ENCODE measurements at places on chromosomes 6 and 20.

DNA sequence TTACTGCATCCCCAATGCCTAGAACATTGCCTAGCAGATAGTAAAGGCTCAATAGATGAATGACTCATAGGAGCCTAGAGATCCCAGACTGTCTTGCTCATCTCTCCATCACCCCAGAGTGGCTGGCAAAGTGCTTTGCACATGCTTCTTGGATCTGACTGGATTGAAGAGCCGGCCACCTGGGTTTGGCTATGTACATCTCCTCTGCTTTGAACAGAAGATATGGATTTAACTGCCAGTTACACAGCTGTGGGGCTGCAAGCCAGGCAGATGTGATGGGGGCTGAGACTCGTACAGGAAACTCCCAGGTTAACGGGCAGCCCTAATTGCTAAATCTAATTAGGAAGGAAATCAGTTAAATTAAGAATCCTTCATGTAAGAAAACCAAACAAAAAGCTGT is 28.6 kb downstream of the MYLIP start:
- H3K36me3 ChIP-seq: peaks cover 8% of the 10 kb centered on the region
- H3K27me3 ChIP-seq: no peaks in the 10 kb centered on the region
- no peak overlapping the region for H3K27ac ChIP-seq
- no peak for DNase-seq
- H3K4me3 ChIP-seq: no peak overlapping the region
- no peaks in the 10 kb centered on the region for H3K4me1 ChIP-seq

- DNase-seq: no peak
- no peaks in the 10 kb centered on the region for H3K27me3 ChIP-seq
- no peak overlapping the region for H3K27ac ChIP-seq
- no peaks in the 10 kb centered on the region for H3K4me1 ChIP-seq
- no peak overlapping the region for H3K4me3 ChIP-seq
These were observed 66.8 kb upstream of the RSPO3 start for GRCh38 chr6:127051571-127052260.

GRCh38 chr6:48664826-48665225 is 553.8 kb upstream of the PTCHD4 start:
- no peaks in the 10 kb centered on the region for H3K36me3 ChIP-seq
- H3K27ac ChIP-seq: no peak overlapping the region
- H3K27me3 ChIP-seq: no peaks in the 10 kb centered on the region
- no peak for DNase-seq
- H3K4me3 ChIP-seq: no peak overlapping the region

DNA sequence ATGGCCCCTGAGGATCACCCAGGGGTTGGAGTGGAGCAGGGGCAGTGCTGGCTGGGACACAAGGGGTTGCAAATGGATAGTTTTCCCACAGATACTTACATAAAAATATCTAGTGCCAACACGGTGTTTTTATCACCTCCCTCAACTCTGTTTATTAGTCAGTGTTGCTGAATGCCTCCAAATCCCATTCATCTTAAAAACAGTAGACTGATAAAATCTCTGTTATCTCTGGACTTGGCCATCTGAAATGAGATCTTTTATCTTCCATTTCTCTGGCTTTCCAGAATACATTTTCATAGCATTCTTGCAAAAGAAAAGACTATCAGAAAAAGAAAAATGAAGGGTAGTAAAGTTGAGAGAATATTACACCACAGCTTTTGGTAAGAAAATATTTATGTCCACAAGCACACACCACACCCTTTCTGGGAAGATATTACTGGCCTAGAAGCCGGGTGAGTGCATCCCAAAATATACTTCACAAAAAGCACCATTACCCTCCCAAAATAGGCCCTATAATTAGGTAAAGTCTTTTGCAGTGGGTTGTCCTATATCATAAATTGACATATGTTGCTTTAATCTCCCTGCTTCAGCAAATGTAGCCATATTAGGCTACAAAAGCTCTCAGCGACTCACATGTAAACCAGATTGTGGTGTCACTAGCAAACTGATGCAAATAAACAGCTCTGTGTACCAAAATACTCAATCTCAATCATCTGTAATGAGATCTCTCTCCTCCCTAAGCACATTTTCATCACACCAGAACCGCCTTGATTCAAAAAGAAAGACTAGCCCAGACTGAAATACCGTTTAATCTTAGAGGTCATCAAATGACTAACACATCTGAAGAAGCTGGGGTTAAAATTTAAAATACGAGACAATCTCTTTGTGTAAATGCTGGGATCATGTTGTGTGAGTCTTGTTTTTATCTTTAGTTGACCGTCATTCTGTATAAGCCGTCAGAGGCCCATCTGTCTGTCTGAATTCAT is 96.7 kb downstream of the FYN start:
- peaks cover 4% of the 10 kb centered on the region for H3K4me1 ChIP-seq
- DNase-seq: no peak
- H3K4me3 ChIP-seq: no peak overlapping the region
- H3K27me3 ChIP-seq: no peaks in the 10 kb centered on the region

DNA sequence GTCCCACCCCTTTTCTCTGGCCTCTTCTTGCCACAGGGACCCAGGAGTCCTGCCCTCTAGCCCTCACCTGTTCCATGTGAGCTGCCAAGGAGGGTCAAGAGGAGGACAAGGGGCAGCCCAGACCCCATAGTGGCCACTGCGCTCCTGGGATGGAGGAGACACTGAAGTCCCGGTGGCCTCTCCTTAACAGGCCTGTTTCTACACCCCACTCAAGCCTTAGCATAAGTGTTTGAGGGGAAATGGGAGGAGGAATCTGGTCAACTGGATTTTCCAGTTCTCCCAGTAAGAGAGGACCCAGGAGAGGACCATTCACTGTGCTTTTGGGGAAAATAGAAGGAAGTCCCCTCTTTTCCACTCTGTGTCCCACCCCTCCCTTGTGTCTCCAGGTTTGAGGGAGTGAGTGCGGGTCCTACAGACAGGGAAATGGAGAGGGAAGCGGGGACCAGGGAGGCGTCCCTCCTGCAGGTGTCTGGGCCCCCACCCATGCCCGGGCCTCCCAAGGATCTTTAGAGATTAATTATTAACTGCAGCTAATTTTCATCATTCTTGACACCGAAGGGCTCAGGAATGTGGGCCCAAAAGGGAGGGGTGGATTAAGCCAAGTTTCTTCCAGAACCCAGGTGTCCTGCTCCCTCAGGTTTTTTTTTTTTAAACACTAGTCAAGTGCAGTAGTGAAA is at the start of gene SFTA2:
SFTA2 (minus strand) TSS at position 202 of the 677 bp plus-strand sequence; CDS start at position 128, 74 bp downstream.
- no peaks in the 10 kb centered on the region for H3K4me1 ChIP-seq

DNA sequence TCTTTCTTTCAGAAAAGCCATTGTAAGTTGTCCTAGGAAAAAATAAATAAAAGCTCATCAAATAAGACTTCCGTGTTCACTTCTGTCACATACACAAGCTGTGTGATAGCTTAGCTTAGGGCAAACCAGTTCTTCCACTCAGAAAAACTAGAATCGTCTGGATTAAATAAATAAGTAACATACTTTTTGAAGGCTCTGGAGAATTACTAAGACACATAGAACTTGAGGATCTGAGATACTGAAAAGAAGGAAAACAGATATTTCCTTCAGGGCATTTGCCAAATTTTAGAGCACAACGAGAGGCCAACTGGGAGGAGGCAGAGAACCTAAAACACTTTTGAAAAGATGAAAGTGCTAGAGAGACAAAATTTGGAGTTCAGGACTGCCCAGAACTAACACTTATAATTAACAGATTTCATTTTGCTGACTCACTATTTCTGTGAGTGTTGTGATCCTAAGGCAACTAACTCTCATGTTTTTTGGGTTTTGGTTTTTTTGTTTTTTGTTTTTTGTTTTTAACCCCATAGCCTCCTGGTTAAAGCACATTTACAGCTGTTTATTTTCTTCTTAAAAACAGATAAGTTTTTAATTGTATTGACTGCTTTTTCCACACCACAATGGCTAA is 38.7 kb upstream of the THEMIS start:
- no peak overlapping the region for H3K4me3 ChIP-seq
- no peaks in the 10 kb centered on the region for H3K36me3 ChIP-seq
- DNase-seq: no peak
- peaks cover 4% of the 10 kb centered on the region for H3K4me1 ChIP-seq
- H3K27ac ChIP-seq: no peak overlapping the region
- H3K27me3 ChIP-seq: no peaks in the 10 kb centered on the region

DNA sequence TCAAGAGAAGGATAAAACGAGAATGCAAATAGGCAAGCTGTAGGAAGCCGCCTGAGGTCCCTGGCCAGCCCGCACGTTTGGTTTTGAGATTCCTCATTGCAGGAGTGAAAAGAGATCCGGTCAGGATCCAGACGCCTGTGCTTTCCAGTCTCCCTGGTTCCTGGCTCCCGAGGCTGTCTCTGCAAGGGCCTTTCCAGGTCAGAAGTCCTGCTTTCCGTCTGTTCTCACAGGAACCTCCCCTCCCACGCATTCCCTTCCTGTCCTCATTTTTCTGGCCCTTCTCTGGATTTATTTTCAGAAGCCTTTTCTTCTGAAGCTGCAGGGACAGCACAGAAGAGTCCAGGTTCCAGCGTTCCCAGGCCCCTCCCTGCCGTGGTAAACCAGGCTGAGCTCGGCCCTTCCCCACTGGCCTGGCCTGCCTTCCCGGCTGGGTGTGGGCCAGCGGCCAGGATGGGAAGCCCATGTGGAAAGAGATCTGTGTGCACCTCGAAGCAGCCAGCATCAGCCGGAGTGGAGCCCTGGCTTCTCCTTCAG is 54.0 kb downstream of the TMEM242 start:
- H3K27ac ChIP-seq: no peak overlapping the region
- H3K36me3 ChIP-seq: no peaks in the 10 kb centered on the region
- no peaks in the 10 kb centered on the region for H3K27me3 ChIP-seq
- no peaks in the 10 kb centered on the region for H3K4me1 ChIP-seq

GRCh38 chr6:3334555-3334954 is 75.8 kb downstream of the PSMG4 start:
- H3K4me1 ChIP-seq: peaks cover 61% of the 10 kb centered on the region
- no peak overlapping the region for H3K27ac ChIP-seq
- no peak for DNase-seq
- H3K27me3 ChIP-seq: no peaks in the 10 kb centered on the region
- H3K36me3 ChIP-seq: no peaks in the 10 kb centered on the region

DNA sequence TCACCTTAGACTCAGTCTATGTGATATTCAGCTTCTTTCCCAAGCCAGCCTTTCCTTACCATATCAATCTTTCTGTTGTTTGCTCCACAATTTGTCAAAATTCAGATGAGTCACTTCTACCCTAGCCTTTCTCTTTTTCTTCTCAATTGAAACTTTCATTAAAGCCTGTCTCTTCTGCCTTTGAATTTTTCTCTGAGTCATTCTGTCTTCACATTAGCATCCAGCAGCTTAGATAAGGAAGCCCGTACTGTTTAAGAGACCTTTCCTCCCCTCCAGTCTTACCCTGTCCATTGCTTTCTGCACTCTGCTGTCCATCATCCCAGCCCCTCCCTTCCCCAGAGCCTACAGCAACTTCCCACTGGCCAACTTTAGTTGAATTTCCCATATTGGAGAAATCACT is 34.9 kb upstream of the RALGAPA2 start:
- no peak overlapping the region for H3K4me3 ChIP-seq
- H3K4me1 ChIP-seq: peaks cover 19% of the 10 kb centered on the region
- no peaks in the 10 kb centered on the region for H3K27me3 ChIP-seq
- H3K27ac ChIP-seq: no peak overlapping the region
- H3K36me3 ChIP-seq: no peaks in the 10 kb centered on the region

DNA sequence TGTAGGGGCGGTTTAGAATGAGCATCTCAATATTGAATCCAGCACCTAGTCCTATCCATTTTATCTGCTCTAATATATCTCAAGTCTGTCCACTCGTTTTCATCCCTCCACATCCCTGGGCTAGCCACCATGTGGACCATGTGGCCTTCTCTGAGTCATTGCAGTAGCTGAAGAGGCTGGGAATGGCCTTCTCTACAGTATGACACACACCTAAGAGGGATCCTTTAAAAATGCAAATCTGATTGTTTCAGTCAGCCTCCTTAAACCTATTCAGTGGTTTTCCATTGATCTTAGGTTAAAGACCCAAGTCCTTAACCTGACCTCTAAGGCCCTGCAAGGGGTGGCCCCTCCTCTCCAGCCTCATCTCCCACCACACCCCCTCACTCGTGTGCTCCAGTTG is 9.4 kb downstream of the RING1 start:
- H3K36me3 ChIP-seq: no peaks in the 10 kb centered on the region
- H3K4me1 ChIP-seq: peaks cover 25% of the 10 kb centered on the region
- no peak for DNase-seq
- H3K27me3 ChIP-seq: peaks cover 41% of the 10 kb centered on the region
- H3K27ac ChIP-seq: no peak overlapping the region
- no peak overlapping the region for H3K4me3 ChIP-seq

- H3K27me3 ChIP-seq: peaks cover 2% of the 10 kb centered on the region
- H3K4me3 ChIP-seq: peak overlapping the region; percentile 26
- DNase-seq: peak; percentile 78
- H3K36me3 ChIP-seq: no peaks in the 10 kb centered on the region
These were observed 8.8 kb downstream of the DUSP15 start for GRCh38 chr20:31861385-31862156.

GRCh38 chr20:47204008-47204849 is 152.3 kb downstream of the ZMYND8 start:
- peaks cover 8% of the 10 kb centered on the region for H3K36me3 ChIP-seq
- H3K27me3 ChIP-seq: no peaks in the 10 kb centered on the region
- no peak overlapping the region for H3K4me3 ChIP-seq
- no peaks in the 10 kb centered on the region for H3K4me1 ChIP-seq

- H3K4me1 ChIP-seq: no peaks in the 10 kb centered on the region
- no peak overlapping the region for H3K27ac ChIP-seq
- no peaks in the 10 kb centered on the region for H3K36me3 ChIP-seq
- DNase-seq: no peak
- H3K4me3 ChIP-seq: no peak overlapping the region
These were observed 1099.6 kb upstream of the GJE1 start for GRCh38 chr6:141033101-141033500.

DNA sequence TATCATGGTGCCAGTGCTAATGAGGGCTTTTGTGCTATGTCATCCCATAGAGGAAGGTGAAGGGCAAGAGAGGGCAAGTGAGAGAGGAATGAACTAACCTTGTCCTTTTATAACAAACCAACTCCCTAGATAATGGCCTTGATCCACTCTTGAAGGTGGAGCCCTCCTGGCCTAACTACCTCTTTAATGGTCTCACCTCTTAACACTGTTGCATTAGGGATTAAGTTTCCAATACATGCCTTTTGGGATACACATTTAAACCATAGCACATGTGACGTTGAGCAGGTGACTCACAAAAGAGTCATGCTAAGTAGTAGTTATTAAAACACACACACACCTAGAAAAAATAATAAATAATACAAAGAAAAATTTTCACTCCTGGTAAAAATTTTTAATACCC is 36.9 kb downstream of the CCN2 start:
- no peak overlapping the region for H3K4me3 ChIP-seq
- H3K27me3 ChIP-seq: peaks cover 2% of the 10 kb centered on the region
- H3K4me1 ChIP-seq: no peaks in the 10 kb centered on the region

- no peak for DNase-seq
- H3K4me3 ChIP-seq: no peak overlapping the region
- no peaks in the 10 kb centered on the region for H3K27me3 ChIP-seq
- H3K36me3 ChIP-seq: no peaks in the 10 kb centered on the region
- no peak overlapping the region for H3K27ac ChIP-seq
- no peaks in the 10 kb centered on the region for H3K4me1 ChIP-seq
These were observed 430.4 kb downstream of the TBC1D32 start for GRCh38 chr6:120903836-120904235.

DNA sequence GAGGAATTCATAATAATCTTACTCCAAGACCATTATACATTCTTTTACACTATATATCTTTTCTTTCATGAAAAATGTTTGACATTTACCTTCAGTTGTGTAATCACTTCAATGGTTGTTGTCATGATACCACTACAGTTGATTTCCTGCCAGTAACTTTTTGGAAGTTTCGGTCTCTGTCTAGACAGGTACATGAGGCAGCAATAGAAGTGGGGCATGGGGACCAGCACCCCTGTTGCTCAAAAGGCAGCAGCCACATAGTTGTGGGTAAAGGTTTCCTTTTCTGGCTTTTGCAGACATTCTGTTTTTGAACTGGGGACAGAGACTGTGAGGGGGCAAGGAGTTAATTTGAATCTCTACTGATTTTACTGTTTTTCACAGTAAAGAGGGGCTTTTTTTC is 14.1 kb downstream of the SAMD5 start:
- no peaks in the 10 kb centered on the region for H3K27me3 ChIP-seq
- H3K27ac ChIP-seq: no peak overlapping the region
- H3K4me1 ChIP-seq: no peaks in the 10 kb centered on the region
- H3K36me3 ChIP-seq: no peaks in the 10 kb centered on the region

Measured in thymus (tissue), 14 donors.